Stimulated activated effector memory CD8-positive, alpha-beta T cell treated with anti-CD3 and anti-CD28 coated beads, Interleukin-12 subunit alpha, Interleukin-12 subunit beta, amount 100 ng/mL, for 72 hours (primary cell): ENCODE measurements at places on chromosomes 5 and 9.

DNA sequence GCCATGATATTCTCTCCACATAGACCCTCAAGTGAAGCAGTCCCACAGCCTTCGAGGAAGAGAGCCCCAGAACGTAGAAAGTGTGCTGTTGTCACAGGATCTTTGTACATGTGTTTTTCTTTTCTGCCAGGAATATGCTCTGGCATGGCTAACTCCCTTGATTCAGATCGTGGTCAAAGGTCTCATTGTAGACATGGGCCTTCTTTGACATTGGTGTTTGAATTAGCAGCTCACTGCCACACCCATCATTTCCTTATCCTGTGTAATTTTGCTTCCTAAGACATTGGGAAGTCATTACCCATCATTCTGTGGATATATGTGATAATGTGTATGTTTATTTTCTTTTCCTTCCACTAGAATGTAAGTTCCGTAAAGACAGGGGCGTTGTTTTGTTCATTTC, 25.5 kb downstream of the MTRR start:
- no peak for DNase-seq

DNA sequence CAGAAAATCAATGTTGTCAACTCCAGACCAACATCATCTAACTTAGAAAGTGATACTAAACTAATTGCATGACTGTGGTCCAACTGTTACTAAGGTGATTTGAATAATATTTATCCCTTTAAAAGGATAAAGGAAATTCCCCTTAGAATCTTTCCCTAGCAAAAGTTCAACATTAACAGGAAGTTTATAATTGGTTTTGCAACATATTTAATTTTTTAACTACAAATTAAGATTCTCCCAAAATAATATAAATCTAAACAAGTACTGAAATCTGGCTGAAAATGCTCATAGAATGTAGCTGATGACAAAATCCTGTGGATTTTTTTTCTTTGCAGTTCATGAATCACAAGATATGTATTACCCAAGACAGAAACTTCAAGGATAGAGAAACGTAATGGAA, 151.4 kb downstream of the LPAR1 start:
- no peak for DNase-seq

DNA sequence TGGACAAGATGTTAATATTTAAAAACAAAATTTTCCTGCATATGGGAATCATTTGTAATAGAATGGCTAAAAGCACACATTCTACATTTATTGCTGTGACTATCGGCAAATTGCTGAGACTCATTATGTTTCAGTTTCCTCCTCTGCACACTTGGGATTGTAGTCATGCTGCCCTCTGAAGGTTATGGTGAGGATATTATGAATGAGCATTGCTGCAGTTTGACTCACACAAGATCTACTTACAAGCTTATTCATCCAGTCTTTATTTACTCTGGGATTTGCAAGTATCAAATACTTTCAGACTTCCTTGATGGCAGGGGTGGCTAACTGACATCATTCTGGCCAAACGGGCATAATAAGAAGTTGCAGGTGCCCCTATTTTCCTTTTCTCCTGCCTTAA, 9.5 kb upstream of the NFIL3 start:
- DNase-seq: no peak

GRCh38 chr5:8234179-8234770, 365.3 kb downstream of the MTRR start:
- no peak for DNase-seq

GRCh38 chr9:128719919-128720605, 3.9 kb downstream of the ZDHHC12 start:
- no peak for DNase-seq

GRCh38 chr5:149213264-149213880, 58.3 kb upstream of the AFAP1L1 start:
- DNase-seq: no peak

DNA sequence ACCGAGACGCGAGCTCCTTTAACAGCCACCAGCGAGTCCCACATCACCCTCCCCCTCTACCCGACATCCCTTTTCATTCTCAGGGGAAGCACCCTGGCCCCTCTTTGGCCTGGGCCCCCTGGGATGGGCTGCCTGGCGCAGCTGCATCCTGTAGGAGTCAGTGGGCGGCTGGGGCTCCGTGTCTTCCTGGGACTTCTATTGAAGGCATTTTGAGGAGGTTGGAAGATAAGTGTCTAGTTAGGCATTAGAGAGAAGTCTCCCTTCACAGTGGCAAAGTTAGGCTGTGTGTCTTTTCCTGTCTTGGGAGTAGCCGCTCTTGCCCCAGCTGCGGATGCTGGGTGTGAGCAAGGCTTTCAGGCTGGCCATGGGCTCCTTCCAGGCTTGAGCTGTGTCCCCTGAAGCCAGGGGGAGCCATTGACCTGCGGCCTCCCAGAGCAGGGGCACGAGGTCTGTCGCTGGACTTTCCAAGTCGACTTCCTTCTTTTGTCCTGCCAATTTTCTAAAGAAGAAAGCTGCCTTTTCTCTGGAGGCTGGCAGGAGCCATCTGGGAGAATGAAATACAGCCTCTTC, 18.6 kb upstream of the NKD2 start:
- no peak for DNase-seq

- no peak for DNase-seq
Measured at GRCh38 chr5:63860379-63860778, 101.9 kb downstream of the HTR1A start.

GRCh38 chr5:51202161-51202560, 181.1 kb upstream of the ISL1 start:
- no peak for DNase-seq

- DNase-seq: no peak
Measured at GRCh38 chr5:32319926-32320543, 7.3 kb upstream of the MTMR12 start.

DNA sequence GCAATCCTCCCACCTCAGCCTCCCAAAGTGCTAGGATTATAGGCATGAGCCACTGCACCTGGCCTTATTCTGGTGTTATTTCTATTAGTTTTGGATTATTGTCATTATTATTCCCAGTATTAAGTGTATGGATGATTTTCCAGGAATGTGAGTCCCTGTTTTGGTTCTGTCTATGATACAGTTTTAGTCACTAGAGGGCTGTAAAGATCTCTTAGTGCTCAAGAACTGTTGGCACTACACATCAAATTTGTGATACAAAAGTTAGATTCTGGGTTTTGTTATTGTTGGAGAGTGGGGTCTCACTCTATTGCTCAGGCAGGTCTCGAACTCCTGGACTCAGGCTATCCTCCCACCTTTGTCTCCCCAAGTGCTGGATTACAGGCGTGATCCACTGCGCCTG, 12.1 kb downstream of the CCL28 start:
- DNase-seq: no peak

- DNase-seq: no peak
Measured at GRCh38 chr5:160054831-160055230, 45.9 kb downstream of the TTC1 start.

DNA sequence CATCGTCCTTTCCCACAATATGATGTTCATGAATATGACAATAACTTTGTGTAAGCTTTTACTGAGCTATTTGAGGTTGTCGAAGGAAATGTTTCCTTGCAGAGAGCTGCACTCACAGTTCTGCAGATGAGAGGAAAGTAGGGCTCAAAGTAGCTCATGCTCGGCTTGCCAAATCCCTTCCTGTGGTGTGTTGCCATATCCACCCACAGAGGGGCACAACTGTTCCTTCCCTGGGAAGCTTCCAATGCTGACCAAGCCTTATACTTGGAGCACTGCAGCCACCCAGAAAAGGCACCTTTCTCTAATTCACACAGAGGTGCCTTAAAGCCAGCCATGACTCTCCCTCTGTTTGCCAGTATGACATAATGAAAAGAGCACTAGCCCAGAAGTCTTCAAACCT, 390.3 kb downstream of the CAAP1 start:
- DNase-seq: no peak

DNA sequence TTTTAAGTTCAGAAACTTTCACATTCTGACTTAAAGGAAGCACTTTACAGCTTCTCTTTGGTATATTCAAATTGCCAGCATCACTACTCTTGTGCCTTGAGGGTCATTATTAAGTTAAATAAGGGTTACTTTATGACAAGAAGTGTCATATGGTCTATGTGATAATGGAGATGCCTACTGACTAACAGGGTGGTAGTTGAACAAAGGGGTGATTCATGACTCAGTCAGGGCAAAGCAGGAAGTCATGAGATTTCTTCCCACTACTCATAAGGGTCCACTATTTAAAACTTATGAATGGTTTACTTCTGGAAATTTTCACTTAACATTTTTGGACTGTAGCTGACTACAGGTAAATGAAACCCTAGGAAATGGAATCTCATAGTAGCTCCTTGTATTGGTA, 938.3 kb upstream of the PTPRD start:
- no peak for DNase-seq

DNA sequence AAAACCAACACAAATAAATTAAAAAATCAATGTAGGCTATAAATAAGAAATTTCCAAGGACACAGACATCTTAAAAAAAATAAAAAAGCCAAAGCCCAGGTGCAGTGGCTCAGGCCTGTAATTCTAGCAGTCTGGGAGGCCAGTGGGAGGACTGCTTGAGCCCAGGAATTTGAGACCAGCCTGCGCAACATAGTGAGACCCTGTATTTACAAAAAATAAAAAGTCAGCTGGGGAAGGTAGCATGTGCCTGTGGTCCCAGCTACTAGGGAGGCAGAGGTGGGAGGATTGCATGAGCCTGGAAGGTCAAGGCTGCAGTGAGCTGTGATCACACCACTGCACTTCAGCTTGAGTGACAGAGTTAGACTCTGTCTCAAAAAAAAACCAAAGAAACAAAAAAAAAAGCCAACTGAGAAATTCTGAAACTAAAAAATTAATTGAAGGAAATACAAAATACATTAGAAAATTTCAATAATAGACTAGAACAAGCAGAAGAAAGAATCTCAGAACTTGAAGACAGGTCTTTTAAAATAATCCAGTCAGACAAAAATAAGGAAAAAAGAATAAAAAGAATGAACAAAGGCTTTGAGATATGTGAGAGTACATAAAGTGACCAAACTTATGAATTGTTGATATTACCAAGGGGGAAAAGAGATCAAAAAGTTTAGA, 149.5 kb upstream of the PANK3 start:
- DNase-seq: no peak

DNA sequence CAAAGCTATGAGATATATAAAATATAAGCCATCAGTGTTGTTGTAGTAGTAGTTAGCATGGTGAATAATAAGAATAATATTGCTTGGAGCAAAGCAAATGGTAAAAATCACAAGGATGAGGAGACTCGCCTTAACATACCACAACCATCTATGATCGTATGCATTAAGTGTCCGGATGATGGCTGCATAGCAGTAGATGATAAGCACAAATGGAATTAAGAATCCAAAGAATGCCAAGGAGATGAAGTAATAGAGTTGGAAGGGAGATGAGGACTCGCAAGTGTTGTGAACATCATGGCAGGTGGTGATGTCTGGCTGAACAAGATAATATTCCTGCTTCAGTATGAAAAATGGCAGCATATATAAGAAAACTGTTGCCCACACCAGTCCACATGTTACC, 5.5 kb downstream of the F2RL2 start:
- no peak for DNase-seq

DNA sequence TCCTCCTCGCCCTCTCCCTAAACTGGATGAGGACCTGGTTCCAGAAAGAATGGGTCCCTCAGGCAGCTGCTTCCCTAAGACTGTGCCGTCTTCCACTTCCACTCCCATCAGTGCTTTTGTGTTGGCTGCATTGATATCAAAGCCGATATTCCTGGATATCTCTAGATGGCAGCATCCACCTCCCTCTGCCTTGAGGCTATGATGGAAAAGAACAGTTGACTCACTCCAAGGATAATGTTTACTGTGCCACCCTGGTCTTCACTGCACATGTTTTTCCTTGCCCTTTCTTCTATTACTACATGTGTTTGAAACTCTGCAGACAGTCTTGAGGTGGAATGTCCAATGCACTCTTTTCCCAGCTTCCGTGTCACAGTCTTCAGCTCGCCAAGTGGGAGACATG, 211.6 kb downstream of the MAST4 start:
- DNase-seq: no peak

DNA sequence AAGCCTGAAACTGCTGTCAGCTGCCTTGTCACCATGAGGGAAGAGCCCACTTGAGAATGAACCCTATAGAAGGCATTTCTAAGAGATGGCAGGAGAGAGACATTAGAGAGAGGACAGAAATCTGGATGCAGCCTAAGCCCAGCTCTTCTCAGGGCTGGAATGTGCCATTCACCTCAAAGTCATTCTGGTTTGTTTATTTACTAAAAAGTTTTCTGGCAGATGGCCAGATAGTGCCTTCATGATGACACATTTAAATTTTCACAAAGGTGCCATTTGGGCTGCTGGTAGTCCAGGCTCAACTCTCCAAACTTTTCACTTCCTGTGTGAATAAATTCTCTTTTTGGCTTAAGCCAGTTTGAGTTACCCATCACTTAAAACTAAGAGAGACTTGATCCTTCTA, 144.6 kb upstream of the ZNF366 start:
- no peak for DNase-seq

- DNase-seq: no peak
Measured at GRCh38 chr5:173757403-173758209, 130.5 kb upstream of the CPEB4 start.

GRCh38 chr9:27590651-27591050, 17.4 kb upstream of the C9orf72 start:
- no peak for DNase-seq

DNA sequence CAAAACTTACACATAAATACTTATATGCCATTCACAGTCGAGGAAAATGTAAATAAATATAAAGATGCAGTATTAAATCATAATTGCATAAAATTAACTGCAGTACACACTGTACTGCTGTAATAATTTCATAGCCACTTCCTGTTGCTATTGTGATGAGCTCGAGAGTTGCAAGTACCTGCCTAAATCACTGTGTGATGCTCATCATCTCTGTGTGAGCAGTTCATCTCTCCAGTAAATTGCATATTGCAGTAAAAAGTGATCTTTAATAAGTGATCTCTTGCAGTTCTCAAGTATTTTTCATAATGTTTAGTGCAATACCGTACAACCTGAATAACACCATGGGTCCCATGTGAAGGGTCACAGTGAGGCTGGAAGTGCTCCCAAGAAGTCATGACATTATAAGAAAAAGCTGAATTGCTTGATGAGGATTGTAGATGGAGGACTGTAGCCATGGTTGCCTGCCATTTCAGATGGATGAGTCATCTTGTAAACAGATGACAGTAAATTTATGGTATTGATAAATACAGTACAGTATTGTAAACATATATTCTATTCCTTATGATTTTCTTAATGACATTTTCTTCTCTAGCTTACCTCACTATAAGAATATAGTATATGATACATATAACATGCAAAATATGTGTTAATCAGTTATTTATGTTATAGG, 34.9 kb downstream of the SYK start:
- DNase-seq: no peak

GRCh38 chr5:108727236-108727650, 20.5 kb upstream of the FER start:
- DNase-seq: no peak

DNA sequence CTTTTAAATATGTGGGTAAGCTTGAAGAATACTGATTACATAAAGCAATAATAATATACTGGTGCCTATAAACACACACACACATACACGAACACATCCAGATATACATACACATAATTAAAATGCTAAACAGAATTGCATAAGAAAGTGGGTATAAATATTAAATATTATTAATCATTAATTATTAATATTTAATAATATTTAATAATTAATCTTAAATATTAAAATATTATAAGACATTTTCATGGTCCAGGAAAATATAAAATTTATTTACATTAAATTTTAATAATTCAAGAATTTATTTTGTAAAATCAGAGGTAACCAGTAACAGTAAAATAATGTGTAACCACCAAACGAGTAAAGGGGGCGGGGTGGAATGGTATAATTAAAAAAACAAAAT, 178.3 kb downstream of the TMEM232 start:
- no peak for DNase-seq
